T-helper 2 cell (primary cell): ENCODE measurements at places on chromosomes 3 and 15.

DNA sequence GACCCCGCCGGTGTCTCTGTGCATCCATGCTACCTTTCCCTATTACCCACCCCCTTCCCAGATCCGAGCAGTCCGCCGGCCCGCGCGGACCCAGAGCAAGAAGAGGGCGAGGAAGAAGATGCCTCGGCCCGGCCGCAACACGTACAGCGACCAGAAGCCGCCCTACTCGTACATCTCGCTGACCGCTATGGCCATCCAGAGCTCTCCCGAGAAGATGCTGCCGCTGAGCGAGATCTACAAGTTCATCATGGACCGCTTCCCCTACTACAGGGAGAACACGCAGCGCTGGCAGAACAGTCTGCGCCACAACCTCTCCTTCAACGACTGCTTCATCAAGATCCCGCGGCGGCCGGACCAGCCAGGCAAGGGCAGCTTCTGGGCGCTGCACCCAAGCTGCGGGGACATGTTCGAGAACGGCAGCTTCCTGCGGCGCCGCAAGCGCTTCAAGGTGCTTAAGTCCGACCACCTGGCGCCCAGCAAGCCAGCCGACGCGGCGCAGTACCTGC, 788 bp downstream of the FOXB1 start:
- peak; percentile 14 for DNase-seq

GRCh38 chr15:75206006-75206405, 4.3 kb downstream of the C15orf39 start:
- DNase-seq = no peak

DNA sequence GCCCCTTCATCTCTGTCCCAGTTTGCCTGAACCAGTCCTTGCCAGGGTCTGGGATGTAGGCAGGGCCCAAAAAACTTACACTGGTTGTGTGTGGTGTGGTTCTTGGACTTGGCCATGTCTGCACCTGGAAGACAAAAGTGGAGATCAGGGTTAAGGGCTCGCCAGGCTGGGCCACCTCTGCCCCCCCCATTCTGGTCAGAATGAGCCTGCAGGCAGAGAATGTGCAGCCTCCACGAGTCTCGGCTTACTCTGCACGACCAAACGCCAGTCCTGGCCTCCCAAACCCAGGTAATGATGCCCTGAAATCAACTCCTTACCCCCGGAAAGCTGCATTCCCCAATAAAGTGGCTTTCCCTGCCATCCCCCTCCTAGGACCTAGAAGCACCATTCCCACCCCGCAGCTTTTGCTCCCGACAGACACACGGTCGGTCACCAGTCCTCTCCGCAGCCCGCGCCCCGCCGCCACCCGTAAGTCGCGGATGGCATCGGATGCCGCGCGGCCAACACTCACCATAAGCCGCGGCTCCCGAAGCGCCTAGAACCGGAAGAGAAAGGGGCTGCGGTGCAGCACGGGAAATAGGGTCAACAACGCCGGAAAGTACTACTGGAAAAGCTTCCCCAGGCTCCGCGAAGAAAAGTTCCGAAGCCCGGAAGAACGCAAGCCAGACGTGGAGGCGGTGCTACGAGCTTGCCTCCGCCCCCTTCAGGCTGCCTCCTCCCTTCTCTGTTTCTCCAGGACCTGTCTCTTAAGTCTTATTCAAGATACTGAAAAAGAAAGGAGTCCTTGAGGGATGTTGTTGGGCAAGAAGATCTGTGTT, at the start of gene RPL29:
Gene RPL29 (minus strand): TSS at position 550 of the 818 bp plus-strand sequence. CDS start 434 bp downstream, at position 116.
- DNase-seq = peak; percentile 72

GRCh38 chr3:126263539-126263938, 83.2 kb upstream of the ALDH1L1 start:
- DNase-seq = no peak

- no peak for DNase-seq
Observed at GRCh38 chr3:16392717-16393116, 120.8 kb downstream of the RFTN1 start.

DNA sequence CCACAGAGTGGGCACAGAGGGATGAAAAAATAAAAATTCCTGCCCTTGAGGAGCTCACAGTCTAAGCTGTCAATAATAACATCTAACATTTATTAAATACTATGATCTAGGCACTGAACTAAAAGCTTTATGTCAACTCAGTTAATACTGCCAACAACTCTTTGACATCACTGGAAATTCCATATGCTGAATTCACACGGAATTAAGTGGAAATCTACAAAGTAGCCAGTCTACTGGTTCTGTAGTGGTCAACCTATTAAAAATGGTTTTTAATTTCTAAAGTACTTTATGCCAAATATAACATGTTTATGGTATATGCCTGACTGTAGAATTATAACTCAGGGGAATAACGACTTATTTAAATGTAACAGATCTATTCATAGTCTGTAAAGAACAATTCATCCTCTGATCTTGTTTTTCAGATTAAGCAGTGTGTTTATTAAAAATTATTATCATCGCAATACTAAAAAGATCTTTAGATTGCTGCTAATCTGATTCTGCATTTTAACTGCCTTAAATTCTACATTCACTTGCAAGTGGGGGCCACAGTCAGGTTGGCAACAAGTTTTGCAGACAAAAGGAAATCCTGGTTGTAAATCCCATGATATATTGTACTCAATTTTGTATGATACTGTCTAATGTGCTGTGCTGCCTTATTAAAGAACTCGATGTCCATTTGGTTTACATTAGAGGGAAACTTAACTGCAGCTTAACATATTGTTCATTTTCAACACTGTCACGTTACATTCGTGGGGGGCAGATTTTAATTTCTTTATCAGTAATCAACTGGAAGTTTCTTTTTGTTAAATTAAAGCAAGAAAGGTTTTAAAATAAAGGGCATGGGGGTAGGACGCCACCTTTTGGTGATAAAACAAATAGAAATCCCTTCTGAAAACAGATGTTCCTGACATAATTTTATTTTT, 2.6 kb upstream of the FOXP1 start:
- DNase-seq = no peak

- no peak for DNase-seq
Observed at GRCh38 chr3:181358562-181358961, 353.2 kb upstream of the SOX2 start.

GRCh38 chr15:98827217-98827616, 178.9 kb downstream of the IGF1R start:
- no peak for DNase-seq

DNA sequence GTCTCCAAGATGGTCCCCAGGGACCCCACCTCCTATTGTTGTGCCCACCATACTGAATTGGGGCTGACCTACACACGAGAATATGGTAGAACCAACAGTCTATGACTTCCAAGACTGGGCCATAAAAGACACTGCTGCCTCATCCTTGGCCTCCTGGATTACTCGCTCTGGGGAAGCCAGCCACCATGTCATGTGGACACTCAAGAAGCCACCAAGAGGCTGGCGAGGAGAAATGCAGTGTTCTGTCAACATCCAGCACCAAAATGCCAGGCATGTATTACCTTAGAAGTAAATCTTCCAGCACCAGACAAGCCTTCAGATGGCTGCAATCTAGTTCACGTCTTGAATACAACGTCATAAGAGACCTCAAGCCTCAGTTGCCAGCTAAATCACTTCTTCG, 17.1 kb upstream of the TPM1 start:
- no peak for DNase-seq

GRCh38 chr3:154844863-154845262, 235.3 kb upstream of the MME start:
- DNase-seq = no peak

GRCh38 chr3:108250626-108251025, 28.4 kb upstream of the IFT57 start:
- DNase-seq = no peak

- DNase-seq = peak; percentile 23
Observed at GRCh38 chr3:12868039-12869034, 27.0 kb upstream of the RPL32 start.

- no peak for DNase-seq
Observed at GRCh38 chr3:13642597-13642996, 93.7 kb downstream of the FBLN2 start.

DNA sequence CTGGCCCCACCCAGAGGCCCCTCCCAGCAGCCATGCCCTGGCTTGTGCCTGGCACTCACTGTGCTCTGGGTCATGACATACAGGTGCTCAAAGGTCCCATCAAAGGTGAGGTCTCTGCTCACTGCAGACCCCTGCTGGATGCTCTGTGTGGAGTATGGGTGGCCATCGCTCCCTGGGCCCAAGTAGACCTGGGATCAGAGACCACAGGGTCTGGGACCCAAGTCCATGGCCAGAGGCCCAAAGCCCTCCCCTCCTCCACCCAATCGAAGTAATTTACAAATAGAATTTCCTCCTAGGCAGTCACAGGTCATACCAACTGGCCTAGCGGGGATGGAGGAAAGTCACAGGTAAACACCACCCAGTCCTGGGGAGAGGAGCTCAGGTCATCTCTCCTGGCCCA, 7.6 kb downstream of the PLXNB1 start:
- DNase-seq = no peak

DNA sequence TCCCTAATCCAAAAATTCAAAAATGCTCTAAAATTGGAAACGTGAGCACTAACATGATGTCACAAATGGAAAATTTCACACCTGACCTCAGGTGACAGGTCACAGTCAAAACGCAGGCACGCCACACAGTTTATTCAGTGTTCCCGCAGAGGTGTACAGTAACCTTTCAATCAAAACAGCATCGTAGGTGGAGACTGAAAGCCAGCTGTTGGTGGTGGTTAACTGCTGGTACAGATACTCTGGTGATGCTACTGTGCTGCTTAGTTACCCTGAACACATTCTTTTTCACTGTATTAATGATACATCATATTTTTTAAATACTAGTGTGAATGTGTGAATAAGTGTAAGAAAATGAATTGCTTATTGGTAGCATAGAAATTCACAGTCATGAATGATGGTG, 23.8 kb downstream of the RAB11A start:
- DNase-seq = peak; percentile 16

DNA sequence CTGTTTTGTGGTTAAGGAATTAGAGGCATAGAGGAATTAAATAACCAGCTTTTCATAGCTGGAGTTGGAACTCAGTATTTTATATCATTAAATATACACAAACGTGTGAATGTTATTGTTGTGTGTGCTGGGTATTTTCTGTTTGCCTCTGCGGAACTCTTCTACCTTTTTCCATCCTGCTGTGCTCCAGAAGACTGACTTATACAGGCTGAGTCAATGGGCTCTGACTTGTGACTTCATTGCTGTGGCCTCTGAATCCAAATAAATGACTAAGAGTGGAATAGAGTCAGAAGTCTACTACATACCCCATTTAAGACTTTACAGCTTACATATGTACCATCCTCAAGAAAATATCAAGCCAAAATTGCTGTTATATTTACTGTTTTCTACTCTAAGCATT, 17.6 kb downstream of the ARIH1 start:
- DNase-seq = no peak

- DNase-seq = no peak
Observed at GRCh38 chr3:28698706-28699105, 350.1 kb upstream of the AZI2 start.

DNA sequence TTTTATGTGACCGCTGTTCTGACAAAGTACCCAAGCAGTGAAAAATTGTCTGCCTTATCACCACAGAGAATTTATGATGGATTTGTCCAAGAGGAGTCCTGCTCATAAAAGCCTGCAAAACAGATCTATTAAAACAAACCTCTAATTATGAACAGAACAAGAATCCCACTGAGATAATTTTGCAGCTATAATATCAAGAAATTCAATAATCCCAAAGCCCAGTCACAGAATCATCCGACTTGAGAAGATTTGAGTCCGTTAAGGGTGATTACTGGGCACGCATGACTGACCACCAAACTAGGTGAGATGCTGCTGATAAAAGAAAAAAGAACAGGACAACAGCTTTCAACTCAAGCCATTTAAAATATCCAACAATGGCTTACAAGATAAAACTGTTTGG, 231.0 kb upstream of the WNT5A start:
- no peak for DNase-seq

GRCh38 chr3:17872457-17872856, 130.0 kb upstream of the TBC1D5 start:
- DNase-seq = no peak

DNA sequence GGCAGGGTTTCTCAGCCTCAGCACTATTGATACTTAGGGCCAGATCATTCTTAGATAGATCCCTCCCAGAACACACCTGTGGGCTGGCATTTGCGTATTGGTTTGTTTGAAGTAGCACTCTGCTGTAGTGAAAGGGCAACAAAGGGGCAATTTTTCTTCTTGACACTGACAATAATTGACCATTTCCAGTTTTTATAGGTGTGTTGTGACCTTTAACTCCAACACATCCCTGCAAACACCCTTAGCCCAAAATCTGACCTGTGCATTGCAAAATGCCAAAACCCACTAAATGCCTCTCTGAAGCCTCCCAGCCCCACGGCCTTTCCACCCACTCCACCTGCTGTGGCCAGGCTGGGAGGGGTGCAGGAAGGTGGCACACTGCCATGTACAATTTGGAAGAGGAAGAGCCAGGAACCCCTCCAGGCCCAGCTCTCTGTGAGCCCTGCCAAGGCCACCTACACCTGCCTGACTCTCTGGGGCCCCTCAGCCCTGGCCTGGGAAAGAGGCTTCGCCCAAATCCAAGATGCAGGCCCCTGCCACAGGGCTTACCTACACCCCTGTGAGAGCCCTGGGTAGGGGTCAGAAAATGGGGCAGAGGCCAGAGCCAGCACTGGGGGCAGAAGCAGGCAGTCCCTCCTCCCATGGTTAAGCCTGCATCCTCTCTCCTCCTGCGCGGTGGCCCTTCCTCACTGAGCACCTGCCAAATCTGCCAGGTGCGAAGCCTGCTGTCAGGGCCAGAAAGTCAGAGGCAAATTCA, 9.6 kb upstream of the CYP11A1 start:
- no peak for DNase-seq

- DNase-seq = no peak
Observed at GRCh38 chr15:49115062-49115461, 40.3 kb downstream of the COPS2 start.

DNA sequence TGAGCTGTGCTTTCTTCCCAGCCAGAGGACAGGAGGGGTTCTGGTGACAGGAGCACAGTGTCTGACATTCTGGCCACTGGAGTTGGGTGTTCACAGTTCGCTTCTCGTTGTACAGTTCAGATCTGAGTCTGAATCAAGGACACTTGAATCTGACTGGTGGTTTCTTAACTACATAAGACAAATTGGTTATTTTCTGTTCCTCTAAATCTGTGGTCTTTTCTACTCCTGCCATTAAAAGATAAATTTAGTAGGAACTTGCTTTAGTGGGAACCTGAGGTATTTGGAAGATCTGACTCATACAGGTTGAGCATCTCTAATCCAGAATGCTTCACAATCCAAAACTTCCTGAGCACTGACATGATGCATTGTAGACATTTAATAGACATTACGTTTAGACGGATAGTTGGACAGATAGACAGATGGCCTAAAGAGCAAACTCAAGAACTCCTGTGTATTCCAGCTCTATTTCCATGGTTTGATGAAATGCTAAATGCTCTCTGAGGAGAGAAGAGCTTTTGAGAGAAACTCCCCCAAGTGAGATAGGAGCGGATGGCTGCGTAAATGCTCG, 71.0 kb downstream of the CCK start:
- no peak for DNase-seq
